ENCODE measurements at places on chromosomes 7 and 10.

- DNase-seq, result peak; percentile 14
Observed at GRCh38 chr7:51067757-51068156, 248.9 kb downstream of the COBL start.

DNA sequence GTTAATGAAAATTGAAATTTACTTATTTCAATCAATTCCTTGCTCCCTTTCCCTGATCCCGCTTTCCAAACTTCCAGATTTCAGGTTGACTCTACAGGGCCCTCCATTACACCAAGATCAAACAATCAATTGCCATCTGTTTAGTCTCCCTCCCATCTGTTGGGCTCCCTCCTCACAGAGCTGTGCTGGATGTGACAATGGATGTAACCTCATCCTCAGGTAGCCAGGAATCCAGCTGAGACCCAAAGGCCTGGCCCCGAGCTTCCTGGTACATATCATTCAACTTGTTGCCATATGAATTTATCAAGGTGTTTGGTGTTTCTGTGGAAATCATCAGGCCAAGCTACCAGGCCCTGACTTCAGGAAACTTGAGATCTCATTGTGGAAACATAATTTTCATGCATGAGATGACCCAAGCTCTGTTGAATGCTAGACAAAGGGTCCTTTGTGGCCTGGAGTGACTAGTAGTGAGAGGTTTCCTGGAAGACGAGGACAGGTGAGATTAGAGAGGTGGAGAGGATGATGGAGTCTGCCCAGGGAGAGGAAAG is 148.6 kb upstream of the PDE1C start:
- DNase-seq, result no peak

GRCh38 chr10:36779238-36779846 is 346.1 kb upstream of the ANKRD30A start:
- no peak for DNase-seq

DNA sequence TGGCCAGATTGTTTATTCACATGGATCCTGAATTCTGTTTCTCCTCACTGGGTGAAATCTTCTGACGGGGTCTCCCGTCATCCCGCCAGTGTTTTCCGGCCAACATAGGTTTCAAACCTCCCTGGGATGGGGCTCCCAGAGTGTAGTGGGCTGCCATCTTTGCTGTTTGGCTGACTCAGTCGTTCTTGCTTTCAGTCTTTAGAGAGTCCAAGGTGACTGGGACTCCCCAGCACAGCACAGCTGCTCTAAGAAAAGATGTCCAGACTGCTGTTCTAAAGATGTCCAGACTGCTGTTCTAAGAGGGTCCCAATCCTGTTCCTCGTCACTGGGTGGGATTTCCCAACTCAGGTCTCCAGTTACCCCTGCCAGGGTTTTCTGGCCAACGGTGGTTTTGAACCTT is 801.9 kb upstream of the IGFBP3 start:
- DNase-seq, result no peak

- peak; percentile 4 for DNase-seq
Observed at GRCh38 chr7:117401293-117402002, 25.8 kb downstream of the ASZ1 start.

DNA sequence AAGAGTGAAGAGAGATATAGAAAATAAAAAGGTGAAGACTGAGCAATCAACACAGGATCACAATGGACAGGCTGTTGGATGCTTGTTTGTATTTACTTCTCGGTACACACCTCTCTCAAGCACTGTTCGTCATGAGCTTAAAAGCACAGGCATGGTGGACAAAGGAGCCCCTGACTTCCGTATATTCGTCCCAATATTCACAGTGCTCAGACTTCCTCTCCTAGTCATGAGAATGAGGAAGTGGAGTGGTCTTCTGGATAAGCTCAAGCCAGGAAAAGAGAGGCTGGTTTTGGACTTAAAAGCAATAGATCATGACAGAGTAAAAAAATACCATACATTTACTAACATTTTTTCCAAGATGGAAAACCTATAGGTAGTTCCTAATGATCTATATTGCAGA is 172.5 kb downstream of the SORCS1 start:
- no peak for DNase-seq

- DNase-seq, result no peak
Observed at GRCh38 chr7:20310963-20311742, 19.5 kb upstream of the ITGB8 start.

DNA sequence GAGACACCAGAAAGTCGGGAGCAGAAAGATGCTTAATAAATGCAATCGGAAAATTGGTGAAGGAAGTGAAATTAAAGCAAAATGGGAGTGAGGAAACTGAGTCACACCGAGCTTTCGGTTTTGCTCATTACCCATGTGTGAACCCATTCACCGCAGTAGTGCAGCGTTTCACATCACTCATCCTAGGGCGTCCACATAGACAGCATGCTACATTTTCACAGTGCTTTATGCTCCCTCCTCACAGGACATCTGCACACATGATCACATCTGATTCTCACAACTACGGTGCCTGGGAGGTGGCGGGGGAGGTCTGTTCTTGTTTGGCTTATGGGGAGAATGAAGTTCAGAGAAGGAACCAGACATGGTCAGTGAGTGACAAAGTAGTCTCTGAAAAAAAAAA is 36.6 kb upstream of the ATP6V0A4 start:
- DNase-seq, result no peak

DNA sequence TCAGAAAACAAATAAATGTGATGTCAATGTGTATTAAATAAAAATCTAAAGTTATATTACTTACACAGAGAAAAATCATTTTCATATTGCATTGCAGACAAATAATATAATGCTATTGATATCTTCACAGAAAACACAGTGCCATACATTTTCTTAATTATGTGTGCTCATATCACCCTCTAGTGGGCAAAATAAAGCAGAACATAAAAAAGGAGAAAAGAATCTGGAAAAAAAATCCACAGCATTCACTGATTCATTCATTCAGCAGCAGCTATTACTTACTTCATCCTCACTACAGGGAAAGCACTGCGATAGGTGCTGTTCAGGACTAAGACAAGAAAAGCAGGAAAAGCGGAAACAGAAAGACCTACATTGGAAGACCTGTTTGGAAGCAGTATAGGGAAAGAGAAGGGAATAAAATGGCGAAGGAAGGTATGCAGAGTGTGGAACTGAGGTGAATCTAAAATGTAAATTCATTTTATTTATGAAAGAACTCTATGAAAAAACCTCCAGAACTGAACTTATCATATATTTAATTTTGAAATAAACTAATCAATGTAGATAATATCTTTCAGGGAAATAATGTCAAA is 73.2 kb downstream of the POT1 start:
- no peak for DNase-seq

GRCh38 chr10:8137272-8137681 is 82.8 kb downstream of the GATA3 start:
- no peak for DNase-seq

DNA sequence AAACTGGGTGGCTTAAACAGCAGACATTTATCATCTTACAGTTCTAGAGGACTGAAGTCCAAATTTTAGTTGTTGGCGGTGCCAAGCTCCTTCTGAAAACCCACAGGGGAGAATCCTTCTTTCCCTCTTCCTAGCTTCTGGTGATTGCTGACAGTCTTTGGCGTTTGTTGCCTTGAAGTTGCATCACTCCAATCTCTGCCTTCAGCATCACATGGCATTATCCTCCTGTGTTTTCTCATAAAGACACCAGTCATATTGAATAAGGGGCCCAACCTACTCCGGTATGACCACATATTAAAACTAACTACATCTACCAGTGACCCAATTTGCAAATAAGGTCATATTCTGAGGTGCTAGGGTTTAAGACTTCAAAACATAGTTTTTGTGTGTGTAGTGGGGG is 472.1 kb upstream of the IGFBP3 start:
- no peak for DNase-seq

GRCh38 chr7:95180-95862 is 97.0 kb upstream of the FAM20C start:
- no peak for DNase-seq

GRCh38 chr7:69277366-69277765 is 320.9 kb upstream of the AUTS2 start:
- DNase-seq, result no peak

- no peak for DNase-seq
Observed at GRCh38 chr10:44983895-44984278, 5.3 kb upstream of the DEPP1 start.

GRCh38 chr7:81170291-81170690 is 251.4 kb upstream of the SEMA3C start:
- DNase-seq, result no peak

GRCh38 chr7:40468891-40469864 is 334.4 kb downstream of the SUGCT start:
- no peak for DNase-seq

DNA sequence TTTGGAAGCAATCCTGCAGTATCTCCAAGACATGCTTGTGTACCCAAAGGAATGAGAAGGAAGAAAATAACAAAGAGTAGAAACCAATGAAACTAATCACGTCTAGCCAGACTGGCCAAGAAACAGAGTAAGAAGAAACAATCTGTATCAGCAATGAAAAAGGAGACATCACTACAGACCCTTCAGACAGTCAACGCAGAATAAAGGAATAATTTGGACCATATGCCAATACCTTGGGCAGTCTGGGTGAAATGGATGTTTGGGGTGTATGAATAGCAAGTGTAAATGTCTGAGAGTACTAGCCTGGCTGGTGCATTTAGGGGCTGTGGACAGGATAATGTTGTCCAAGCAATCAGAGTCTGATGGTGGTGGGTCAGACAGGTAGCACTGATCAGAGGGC is 61.1 kb downstream of the SLC29A4 start:
- no peak for DNase-seq

DNA sequence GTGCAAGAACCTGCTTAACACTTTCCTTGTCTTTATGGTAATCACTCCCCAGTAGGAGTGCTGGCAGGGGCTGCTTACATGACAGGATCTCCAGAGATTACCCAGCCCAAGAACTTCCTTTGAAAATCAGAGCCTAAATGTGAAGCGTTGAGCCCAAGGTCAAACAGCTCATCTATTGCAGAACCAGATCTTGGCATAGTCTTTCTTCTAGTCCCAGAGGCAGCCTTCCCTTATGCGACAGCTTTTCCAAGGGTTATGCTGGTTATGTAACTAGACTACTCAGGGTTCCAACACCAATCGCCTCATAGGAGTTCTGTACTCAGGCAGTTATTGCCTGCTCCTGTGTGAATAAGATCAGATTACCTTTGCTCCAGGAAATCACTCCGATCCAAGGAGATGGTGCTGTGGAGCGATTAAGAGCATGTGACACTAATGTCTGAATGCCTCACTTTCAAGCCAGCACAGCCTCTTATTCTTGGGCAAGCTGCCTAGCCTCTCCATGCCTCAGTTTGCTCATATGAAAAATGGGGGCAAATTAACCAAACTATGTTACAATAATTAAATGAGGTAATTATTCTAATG is 8.4 kb upstream of the LGI1 start:
- no peak for DNase-seq

DNA sequence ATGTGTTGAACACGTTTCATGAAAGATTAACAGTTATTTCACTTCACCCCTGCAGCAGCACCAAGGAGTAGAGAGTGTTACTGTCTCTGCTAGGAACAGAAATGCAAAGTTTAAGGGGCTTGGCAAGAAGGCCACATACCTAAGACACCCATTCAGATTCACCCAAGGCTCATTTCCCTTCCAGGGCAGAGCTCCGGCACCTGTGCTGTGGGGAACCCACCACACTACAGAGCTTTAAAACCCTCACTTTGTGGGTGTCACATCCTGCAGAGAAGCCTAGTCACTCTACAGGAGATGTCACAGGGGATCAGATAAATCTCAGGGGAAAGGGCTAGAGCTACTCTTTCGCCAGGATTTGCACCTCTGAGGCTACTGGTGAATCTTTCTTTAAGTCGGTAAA is 176.1 kb upstream of the KLF6 start:
- DNase-seq, result no peak

GRCh38 chr7:12827219-12827821 is 139.9 kb downstream of the ARL4A start:
- DNase-seq, result no peak

- no peak for DNase-seq
Observed at GRCh38 chr10:27746397-27747095, 927 bp upstream of the MKX start.

DNA sequence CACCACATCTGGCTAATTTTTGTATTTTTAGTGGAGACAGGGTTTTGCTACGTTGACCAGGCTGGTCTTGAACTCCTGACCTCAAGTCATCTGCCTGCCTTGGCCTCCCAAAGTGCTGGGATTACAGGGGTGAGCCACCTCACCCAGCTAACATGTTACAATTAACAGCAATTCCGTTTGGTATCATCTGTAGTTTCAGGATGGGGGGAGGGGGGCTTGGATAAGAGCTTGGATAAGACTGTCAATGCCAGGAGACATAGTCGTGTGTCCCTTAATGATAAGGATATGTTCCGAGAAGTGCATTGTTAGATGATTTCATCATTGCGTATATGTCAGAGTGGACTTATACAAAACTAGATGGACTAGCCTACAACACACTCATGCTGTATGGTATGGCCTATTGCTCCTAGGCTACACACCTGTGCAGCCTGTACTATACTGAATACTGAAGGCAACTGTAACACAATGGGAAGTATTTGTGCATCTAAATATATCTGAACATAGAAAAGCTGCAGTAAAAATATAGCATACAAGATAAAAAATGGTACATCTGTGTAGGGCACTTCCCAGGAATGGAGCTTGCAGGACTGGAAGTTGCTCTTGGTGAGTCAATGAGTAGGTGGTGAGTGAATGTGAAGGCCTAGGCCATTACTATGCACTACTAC is 103.9 kb upstream of the TNS3 start:
- DNase-seq, result no peak

GRCh38 chr7:106629516-106629915 is 31.4 kb downstream of the CCDC71L start:
- no peak for DNase-seq

DNA sequence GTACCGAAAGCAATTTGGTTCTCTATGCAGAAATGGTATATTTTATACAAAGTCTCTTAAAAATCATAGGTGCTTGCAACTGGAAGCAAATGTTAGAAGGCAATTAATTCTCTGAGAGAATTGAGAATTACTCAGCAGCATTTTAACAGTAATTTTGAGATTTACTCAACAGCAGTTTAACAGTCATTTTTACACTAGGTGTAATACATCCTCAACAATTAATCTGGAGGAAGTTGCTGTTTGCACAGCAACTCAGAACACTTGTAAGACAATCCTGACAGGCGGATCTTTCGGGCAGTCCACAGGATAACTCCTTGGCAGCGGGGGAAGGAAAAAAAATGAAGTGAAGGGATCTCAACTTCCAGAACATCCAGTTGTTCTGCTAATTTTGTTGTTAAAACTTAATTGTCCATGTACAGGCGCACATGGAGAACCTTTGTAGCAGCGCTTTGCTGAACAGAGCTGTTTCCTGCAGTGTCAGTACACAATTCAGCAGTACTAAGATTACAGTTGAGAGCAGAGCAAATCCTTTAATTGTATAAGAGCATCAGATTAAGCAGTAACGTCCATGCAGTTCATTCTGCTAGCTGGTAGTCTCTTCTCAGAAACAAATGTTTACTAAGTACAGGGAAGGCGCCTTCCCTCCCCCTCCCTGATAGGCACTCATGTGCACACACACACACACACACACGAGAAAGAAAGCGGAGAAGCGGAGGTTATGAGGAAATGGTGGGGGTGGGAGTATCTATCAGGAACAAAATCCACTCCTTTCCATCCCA is 43.8 kb downstream of the ENO4 start:
- DNase-seq, result peak; percentile 14
